Right ventricle myocardium inferior (tissue), 1 donor: ENCODE measurements at places on chromosomes 11 and 22. TPM values are rescaled to one million over a fixed set of nuclear protein-coding genes. Genes with fewer than 3 reads are reported as not detected.

The OR5B21 gene
- not detected for total RNA-seq

The PICK1 gene
- 20.9 TPM for total RNA-seq

The POU2AF1 gene
- total RNA-seq = 0.24 TPM

The SMDT1 gene
- total RNA-seq = 172 TPM

The ZNF215 gene
- 0.60 TPM for total RNA-seq
